ENCODE measurements at places on chromosomes 5 and 9.
A peak's percentile ranks its signal among the peaks of the same experiment; 100 is the strongest.

DNA sequence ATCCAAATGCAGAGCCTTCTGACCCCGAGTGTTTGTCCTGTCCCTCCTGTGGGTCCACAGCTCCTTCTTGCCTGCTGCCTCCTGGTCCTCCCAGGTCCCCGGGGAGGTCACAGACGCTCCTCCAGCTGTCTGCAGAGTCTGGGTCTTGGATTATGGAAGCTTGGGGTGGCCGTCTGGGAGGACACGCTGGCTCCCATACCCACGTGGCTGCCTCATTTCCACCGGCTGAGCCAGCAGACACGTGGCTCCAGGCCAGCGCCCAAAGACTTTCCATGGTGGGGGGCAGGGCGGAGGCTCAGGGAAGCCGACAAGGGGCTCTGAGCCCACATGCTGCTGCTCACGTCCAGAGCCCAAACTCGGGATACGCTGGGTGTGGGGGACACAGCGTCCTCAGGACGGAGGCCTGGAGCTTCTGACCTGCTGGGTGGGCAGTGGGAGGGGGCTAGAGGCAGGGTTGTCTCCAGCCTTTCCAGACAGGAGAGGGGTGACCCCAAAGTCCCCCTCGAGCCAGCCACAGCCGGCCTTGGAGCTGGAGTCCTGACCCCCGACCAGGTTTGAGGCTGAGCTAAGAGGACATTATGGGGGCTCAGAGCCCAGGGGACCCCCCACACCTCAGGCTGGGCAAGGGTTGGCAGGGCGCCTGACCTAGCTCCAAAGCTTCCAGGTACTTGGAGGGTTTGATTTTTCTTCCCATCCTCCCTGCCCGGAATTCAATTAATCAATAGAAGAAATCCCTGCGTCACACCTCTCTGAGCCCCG is 24.2 kb upstream of the RNU6ATAC start:
- no peak for DNase-seq

DNA sequence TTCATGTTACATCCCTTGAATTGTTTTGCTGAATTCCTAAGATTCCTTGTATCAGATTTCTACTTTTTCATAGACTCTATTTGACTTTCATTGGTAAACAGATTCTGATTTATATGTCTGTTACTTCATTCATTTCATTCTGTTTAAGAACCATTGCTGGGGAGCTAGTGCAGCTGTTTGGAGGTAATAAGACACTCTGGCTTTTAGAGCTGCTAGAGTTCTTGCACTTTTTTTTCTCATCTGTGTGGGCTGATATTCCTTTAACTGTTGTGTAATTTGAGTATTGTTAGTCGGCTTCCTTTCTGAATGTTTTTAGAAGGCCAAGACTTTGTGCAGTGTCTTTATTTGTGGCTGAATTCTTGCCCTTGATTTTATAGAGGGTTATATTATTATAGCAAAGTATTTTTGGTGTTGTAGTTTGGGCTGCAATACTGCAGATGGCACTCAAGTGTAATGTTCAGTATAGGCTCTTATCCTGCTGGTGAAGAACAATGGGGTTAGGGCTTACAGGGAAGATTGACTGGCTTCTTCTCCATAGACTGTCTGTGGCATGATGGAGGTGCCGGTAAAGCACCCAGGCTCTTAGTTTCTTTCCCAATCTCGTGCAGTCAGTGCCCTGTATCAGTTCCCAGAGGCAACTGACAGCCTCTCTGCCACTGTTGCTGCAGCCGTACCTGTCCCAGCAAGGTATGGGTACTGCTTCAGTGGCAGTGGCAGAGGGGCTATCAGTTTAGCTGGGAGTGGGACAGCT is 162.2 kb downstream of the OXCT1 start:
- no peak for DNase-seq

DNA sequence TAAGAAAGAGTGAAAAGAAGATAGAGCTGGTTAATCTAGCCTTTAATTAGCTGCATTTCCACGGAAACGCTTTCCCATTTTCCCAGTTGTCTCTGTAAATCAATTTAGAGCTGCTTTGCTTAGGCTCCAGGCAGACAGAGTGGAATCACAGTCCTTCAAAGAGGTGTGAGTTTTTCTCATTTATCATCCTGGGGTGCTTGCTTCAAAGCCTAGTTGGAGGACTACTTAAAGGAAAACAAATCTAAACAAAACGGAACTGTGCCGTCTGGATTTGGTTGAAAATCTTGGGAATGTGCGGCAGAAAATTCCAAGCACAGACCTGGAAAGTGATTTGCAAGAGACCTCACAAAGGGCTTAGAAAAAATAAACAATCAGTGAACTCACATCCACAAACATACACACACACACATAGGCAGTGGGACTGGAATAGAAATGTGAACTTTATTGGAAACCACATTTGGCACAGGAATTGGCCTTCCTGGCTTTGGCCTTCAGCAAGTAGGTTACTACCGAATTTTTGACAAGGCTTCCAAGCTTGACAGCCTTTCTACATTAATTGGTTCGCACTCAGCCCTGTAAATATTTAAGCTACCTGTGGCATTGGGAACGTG is 235.2 kb upstream of the SLC24A2 start:
- no peak for DNase-seq

- DNase-seq: no peak
These were observed 1.4 kb downstream of the LRSAM1 start for GRCh38 chr9:127452691-127453090.

- DNase-seq: no peak
These were observed 58.3 kb downstream of the MFAP3 start for GRCh38 chr5:154097031-154097430.

GRCh38 chr5:64874753-64875152 is 106.0 kb downstream of the CWC27 start:
- no peak for DNase-seq

DNA sequence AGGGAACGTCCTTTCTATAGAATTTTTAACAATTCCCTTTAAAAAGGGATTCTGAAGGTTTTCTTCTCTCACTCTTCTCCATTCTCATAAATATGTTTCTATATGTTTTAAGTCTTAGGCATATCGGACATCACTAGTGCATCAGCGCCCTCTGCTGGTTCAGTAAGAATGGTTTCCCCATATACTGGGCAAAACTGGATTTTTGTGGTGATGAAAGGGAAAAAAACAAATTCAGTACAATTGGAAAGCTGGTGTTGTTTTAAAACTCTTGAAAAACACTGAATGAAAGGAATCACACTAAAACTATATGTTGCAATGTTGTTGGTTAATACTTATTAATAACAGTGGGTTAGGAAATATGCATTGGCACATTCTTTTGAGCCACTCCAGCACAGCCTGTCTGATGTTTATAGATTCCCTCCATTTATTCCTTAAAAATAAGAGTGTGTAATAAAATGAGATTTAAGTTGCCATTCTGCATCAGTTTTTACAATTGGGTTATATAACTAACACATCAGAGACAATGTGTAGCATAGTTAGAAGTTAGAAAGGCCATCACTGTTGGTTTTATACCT is 15.8 kb downstream of the CWC27 start:
- peak; percentile 79 for DNase-seq

GRCh38 chr9:693201-694091 is 148.1 kb upstream of the DMRT1 start:
- DNase-seq: no peak

- no peak for DNase-seq
These were observed 84.9 kb downstream of the GNA14 start for GRCh38 chr9:77563174-77563573.

GRCh38 chr5:139795074-139796001 is at the start of gene PSD2:
TSS of gene PSD2 (plus strand) at chr5:139795808. CDS start at chr5:139809441, 13,633 bp downstream.
- DNase-seq: no peak

GRCh38 chr9:138095813-138096518 is 218.4 kb downstream of the CACNA1B start:
- no peak for DNase-seq

- no peak for DNase-seq
These were observed 95.8 kb downstream of the LMNB1 start for GRCh38 chr5:126872561-126873354.

DNA sequence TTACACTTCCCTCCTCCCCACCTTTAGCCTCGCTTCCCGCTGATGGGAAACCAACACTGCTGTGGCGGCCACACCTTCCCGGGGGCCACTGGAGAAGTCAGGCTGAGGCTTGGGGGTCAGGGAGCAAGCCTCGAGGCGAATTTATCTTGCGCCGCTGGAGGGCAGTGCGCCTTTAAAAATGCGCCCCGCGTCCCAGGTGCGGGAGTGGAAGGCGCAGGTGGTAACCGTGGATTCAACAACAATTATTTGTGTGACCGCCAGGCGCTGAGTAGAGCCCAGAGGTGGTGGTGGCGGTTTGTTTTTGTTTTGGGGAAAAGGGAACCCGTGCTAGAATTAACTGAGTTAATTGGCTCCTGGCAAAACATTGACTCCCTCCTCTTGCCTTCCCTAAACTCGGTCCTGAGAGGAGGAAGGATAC is 1.1 kb downstream of the CFAP77 start:
- DNase-seq: peak; percentile 76

- no peak for DNase-seq
These were observed 137.3 kb upstream of the KLF9 start for GRCh38 chr9:70551801-70552200.

GRCh38 chr5:65623482-65623881 is 651 bp downstream of the TRIM23 start:
- DNase-seq: no peak
